ENCODE measurements at places on chromosomes 6 and 20.

GRCh38 chr6:120304223-120304622 is 954.7 kb upstream of the MAN1A1 start:
- no peak for DNase-seq

- DNase-seq, result no peak
Observed at GRCh38 chr6:63319939-63320338, at the start of gene LGSN. TSS of gene LGSN (minus strand) at chr6:63319983. CDS start at chr6:63319943, 40 bp downstream.

- no peak for DNase-seq
Observed at GRCh38 chr20:2217857-2218539, 77.8 kb upstream of the TGM3 start.

- no peak for DNase-seq
Observed at GRCh38 chr20:62887152-62887859, 25.7 kb upstream of the TCFL5 start.

GRCh38 chr6:134077301-134077700 is 24.9 kb upstream of the SLC2A12 start:
- no peak for DNase-seq

DNA sequence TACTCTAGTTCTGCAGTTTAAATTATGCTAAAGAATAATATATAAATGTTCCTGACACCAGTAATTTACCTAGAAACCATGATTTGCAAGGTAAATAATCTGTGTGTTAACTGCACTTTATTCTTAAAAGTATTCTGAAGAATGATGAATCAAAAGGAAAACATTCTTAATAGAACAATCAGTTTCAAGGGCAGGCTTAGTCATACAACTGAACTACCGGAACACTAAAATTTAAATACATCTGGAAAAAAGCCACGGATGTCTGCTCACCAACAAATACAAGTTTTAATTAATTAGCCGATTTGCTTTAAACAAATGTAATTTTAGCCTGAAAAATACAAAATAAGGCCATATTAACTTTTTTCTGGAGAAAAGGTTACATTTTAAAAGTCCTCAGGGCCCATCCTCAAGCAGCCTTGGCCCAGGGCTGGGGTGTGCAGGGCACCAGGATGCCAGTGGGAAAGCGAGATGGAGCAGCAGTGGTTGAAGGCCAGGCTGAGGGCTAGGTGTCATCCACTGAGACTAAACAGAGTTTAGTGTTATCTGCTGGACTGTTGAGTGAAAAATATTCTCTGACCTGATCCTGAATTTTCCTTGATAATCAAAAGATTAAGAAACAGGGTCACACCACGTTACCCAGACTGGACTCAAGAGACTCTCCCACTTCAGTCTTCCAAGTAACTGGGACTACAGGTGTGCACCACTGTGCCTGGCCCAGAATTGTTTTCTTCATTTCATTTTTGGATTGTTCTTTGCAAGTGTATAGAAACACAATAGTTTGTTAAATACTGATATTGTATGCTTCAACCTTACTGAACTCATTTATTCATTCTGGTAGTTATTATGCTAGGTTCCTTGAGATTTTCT is 88.2 kb upstream of the DST start:
- no peak for DNase-seq

GRCh38 chr6:151738960-151739359 is 68.5 kb upstream of the ESR1 start:
- DNase-seq, result no peak

- DNase-seq, result no peak
Observed at GRCh38 chr6:21180155-21180554, 413.4 kb upstream of the SOX4 start.

- no peak for DNase-seq
Observed at GRCh38 chr20:24605937-24606455, 136.6 kb downstream of the SYNDIG1 start.

GRCh38 chr6:152642578-152643375 is 5.6 kb upstream of the SYNE1 start:
- DNase-seq, result peak; percentile 59

DNA sequence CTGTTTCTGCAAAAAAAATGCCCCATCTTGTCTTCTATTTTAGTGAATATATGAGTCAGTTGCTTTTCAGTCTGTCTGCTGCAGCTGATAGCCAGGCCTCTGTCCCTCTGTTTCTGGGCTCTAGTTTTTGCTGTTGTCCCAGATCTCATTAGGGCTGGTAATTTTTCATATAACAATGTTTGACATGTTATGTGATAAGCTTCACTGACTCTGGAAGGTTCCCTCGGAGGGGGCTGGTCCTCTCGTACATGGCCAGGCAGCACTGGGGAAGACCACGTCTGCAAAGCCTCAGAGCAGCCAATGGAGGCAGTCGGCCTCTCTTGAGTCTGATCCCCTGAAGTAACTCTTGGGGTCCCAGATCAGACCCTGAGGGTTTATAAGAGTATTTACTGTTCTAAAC is 223.8 kb downstream of the THBS2 start:
- DNase-seq, result no peak

- DNase-seq, result no peak
Observed at GRCh38 chr20:1462834-1463233, 3.8 kb downstream of the NSFL1C start.

GRCh38 chr20:14127514-14128223 is 132.4 kb downstream of the MACROD2 start:
- no peak for DNase-seq

GRCh38 chr20:20517296-20517695 is 149.4 kb downstream of the INSM1 start:
- no peak for DNase-seq

- DNase-seq, result no peak
Observed at GRCh38 chr20:40683221-40683893, 5.7 kb downstream of the MAFB start.

DNA sequence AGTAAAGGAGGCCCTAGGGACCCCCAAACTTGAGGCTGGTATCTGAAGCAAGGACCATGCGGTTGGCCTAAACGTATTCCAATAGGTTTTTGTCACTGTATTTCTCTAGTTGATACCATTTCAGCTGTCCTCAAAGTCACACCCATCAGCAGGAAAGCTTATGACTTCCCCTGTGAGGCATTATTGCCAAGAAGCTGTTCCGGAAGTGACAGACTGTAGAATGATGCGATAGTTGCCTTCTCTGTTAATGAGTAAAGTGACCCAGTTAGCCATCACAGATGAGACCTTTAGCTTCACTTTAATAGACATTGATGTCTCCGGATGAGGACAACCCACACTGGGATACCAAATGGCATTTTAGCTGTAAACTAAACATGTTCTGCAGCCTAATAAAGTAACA is 147.9 kb downstream of the RNGTT start:
- DNase-seq, result no peak

DNA sequence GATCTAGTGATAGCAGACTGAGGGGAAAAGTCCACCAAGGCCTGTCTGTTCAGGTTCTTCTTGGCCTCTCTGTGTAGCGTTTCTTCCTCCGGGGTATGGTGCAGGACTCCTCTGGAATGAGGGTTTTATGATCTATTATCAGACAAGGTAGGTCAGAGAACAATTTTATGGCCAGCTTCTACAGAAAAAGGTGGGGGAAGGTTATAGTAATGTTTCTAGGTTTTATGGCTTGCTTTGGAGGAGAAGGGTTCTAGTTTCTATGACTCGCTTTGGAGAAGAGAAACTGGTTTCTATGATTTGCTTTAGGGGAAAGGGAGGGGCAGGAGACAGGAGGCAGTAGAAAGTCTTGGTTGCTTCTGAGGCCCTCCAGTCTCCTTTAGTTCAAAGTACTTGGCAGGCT is 144.8 kb upstream of the LAMA2 start:
- no peak for DNase-seq

- DNase-seq, result no peak
Observed at GRCh38 chr6:89204096-89204495, 13.1 kb downstream of the GABRR1 start.

- no peak for DNase-seq
Observed at GRCh38 chr20:50343490-50344179, 153.0 kb downstream of the CEBPB start.

- no peak for DNase-seq
Observed at GRCh38 chr20:821046-821730, 12.3 kb upstream of the FAM110A start.

DNA sequence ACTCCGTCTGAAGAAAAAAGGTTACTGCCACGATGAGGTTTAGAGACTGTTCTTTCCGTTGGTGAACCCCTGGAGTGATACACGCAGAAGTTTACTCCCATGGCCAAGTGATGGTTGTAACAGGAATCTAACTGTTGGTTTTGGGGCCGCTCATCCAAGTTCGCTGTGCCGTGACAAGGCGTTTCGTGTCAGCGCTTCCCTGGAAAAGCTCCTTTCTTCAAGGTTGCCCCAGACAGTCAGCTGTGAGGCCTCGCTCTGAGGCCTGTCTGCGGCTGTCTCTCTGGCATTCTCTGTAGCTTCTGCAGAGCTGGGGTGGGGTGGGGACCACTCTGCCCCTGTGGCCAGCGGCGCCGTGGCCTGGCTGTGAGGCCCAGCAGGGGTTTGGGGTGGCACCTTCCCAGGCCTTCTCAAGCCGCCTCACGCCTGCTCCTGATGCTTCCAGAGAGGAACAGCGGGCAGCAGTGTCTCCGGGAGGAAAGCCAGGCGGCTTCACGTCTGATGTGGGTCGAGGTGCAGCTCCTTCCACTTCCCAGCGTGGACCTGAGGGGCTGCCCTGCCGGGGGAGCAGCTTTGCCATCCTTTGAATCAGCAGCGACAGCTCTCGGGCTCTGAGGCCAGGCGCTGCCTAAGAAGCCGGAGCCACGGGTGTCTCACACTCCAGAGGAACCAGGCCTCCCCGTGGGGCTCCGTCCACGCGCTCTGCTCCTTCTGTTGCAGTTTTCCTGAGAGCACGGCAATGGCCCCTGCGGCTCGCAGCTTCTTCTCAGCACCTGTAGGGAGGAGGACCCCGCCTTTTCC is 76.2 kb downstream of the SMOC2 start:
- no peak for DNase-seq

GRCh38 chr20:57891014-57891413 is 181.2 kb upstream of the PMEPA1 start:
- no peak for DNase-seq

DNA sequence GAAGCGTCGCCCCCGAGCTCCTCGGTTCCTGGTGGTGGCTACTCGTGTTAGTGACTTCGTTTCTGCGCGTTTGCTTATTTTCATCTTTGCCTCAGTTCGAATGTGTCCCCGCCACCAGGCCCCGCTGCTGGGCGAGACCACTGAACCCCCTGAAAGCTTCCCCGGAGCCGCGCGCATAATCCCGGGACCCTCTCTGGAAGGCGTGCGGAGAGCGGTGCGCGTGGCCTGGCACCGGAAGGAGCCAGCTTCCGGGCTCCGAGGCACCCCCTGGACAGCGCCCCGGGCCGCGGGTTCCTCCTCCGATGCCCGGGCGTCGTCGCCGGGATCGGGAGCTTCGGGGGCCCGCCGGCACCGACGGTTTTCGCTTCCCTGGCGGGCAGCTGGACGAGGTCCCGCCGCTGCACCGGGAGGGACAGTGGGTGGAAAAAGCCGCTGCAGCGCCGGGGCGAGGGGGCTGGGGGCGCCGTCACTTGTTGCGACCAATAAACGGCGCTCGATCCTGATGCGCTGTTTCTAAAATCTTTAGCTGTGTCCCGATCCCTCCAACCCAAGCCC is 643 bp upstream of the SLC35D3 start:
- no peak for DNase-seq

DNA sequence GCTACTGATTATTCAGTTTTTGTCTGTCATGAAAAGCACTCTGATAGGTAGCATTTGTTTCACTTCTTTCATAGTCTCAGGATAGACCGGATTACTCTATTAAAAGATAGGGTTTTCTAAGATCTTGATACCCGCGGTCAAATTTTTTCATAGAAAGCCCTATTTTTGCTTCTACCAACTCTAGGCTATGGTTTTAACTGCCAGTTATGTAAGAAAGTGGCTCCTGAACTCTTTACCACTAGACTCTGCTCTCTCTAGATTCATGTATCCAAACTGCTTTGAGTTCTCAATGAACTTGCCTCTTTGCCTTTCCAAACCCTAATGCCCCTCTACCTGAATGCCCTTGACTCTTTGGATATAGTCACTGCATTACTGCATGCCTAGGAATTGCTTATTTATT is 70.3 kb downstream of the HIVEP1 start:
- no peak for DNase-seq

- DNase-seq, result no peak
Observed at GRCh38 chr6:52515219-52515960, 61.5 kb downstream of the TRAM2 start.

GRCh38 chr6:129105035-129105434 is 222.1 kb downstream of the LAMA2 start:
- no peak for DNase-seq

DNA sequence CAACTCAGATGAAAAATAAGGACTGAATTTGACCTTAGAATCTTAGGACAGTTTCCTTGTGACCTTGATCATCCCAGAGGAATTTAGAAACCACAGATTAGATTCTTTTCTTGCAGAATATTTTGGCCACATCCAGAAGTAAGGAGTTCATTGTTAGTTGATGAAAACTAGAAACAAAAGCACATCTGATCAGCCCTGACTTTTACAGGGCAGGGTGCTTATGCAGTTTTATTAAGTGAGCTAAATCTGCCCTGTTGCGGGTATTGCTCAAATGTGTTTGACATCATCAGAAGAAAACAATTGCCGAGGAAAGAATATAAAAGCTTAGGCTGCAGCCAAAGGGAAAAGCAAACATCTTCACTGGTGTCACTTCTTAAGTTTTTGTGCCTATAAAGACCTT is 100.8 kb downstream of the MTFR2 start:
- DNase-seq, result no peak

DNA sequence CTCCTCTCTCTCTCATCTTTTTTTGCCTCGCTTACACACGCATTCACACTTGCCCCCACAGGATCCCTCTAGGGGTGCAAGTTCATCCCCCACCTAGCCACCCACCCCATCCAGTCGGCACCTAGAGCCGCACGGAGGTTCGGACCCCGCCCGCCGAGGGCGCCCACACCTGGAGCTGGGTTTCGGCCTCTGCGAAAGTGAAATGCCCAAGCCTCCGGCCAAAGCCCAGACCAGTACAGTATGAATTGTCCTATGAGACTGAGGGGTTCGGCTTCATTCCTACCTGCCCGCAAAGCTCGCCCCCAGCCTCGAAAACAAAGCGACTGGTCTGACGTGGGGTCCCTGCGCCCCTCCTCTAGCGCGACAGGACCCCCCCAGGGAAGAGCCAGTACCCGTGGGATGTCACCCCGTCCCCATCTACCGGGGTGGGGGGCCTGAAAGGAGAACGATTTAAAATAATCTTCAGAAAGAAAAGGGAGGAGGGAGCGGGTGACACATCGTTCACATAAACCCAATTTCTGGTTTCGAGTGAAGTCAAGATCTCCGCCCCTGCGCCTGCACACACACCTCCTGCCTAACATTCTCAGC is 1.5 kb downstream of the TFAP2A start:
- DNase-seq, result no peak

DNA sequence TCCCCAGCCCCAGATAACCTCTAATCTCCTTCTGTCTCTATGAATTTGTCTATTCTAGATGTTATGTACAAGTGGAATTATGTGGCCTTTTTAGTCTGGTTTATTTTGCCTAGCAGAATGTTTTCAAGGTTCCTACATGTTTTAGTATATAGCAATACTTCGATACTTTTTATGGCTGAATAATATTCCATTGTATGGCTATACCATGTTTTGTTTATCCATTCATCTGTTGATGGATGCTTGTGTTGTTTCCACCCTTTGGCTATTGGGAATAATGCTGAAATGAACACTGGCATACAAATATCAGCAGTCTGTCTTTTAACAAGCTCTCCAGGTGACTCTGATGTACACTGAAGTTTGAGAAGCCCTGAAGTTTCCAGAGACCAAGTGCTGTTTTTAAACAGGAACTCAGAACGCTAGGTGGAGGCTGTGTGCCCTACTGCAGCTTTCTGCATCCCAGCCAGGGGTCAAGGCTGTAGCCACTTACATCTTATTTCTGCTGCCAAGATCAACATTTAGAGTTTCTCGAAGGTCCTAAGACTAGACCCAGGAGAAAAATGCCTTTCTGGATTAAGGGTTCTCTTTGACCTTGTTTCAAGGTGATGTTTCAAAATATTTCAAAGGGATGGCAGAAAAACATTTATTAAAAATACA is 123.0 kb downstream of the SOBP start:
- DNase-seq, result no peak

Data from activated CD8-positive, alpha-beta memory T cell treated with anti-CD3 and anti-CD28 coated beads, Interleukin-2, amount 10 ng/mL, durations not matched to agents 7 days and 5 days (primary cell).